ENCODE measurements at places on chromosomes 11 and 22.

GRCh38 chr22:24430431-24431308 is 3.3 kb downstream of the ADORA2A start:
- DNase-seq = no peak

DNA sequence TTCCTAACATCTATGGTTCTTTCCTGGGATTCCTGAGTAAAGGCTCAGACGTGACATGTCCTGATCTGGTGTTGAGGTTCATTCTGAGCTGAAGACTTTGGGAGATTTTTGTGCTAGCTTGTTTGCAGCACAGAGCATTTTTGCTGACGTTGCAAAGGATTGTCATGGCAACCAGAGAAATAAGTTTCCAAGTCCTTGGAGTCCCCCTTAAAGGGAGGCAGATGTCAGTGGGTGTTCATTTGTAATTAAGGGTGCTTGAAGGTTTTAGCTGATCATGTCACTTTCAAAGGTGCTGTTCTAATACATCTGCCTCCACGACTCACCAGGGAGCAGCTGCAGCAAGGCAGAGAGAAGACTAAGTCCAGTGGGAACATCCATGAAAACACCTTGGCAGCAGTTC is 5.4 kb upstream of the SYN3 start:
- no peak for DNase-seq

DNA sequence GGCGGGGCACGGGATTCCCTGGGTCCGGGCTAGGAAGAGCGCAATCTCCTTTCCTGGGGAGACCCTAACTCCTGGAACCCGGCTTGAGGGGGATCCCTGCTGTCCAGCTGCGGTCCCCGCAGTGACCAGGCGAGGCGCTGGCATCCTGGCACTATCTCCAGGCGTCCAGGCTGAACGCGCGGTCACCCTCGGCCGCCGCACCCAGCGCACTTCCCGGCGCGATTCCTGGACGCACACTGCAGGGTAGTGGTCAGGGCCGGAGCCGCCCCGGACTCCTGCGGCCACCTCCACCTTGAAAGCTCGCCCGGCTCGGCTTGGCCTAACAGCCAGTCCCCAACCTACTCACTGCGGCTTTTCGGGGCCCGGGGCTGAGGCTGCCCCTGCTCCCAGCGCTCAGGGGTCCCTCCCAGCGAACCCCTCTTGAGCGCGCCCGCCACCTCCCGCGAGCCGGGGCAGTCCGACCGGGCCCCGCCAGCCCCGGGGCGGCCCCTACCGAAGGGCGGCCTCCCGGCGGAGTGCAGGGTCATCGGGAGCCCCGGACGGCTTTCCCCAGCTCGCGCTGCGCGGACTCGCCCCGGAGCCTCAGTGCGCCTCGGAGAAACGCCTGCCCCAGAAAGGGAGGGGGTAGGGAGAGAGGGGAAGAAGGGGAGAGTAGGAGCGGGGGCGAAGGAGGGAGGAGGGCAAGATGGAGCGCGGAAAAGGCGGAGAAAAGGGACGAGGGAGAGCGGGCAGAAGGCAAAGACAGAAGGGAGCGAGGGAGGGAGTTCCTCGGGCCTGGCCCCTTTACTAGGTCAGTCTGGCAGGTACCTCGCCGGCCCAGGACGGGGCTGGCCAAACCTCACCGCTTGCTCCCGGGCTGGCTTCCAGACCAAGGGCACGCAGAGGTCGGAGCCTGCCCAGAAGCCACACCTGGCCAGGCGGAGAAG is 1.0 kb downstream of the POU2AF3 start:
- DNase-seq = no peak

DNA sequence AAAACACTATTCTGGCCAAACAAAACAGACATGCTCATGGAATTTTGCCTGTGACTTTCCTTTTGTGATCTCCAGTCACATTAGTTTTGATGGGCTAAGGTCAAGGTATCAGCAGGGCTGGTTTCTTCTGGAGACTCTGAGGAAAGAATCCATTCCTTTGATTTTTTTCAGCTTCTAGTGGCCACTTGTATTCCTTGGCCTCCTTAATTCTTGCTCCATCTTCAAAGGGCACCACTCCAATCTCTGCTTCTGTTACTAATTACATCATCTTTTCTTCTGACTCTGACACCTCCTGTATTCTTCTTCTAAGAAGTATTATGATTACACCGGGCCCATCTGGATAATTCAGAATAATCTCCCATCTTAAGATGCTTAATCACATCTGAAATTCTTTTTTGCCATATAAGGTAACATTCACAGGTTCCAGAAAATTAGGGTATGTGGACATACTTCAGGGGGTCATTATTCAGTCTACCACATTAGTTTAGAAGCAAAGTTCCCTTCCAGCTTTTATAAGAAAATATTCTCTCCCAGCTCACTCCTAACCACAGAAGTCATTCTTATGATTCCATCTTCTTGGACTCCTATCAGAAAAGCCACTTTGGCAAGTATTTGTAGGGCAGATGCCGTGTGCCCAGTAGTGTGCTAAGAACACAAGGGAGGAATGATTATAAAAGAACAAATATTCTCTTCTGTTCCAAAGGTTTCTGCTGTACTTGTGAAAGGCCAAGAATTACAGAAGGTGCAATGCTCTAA is 56.4 kb upstream of the FSHB start:
- DNase-seq = no peak

DNA sequence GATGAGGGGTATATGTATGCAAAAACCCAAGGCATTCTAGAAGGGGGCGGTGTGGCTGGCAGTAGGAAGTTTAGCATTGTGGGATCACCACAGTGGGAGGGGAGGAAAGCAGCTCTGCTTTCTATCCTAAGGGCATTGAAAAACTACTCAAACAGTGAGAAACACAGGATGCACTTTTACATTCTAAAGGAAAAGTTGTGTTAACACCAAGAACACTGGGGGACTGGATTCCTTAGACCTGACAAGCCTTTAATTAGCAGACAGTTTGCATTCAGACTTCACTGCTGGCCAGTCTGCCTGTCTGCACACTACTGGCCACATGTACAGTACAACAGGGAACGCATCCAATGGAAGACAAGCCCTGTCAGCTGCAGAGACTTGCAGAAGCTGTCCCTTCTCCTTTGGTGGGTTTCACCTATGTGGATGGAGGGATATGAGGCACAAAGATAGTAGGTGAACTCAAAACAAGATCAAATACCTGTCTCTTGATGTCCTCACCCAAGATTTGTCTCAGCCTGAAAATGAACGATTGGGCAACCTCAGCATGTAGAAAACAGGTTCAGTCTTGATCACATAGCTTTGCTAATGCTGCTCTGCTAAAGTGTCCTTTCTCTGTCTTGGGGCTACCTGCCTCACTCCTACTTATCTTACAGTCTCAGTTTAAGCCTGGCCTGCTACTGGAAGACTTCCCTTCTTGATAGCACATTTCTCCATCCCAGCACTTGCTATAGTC is 64.8 kb downstream of the TENM4 start:
- no peak for DNase-seq

DNA sequence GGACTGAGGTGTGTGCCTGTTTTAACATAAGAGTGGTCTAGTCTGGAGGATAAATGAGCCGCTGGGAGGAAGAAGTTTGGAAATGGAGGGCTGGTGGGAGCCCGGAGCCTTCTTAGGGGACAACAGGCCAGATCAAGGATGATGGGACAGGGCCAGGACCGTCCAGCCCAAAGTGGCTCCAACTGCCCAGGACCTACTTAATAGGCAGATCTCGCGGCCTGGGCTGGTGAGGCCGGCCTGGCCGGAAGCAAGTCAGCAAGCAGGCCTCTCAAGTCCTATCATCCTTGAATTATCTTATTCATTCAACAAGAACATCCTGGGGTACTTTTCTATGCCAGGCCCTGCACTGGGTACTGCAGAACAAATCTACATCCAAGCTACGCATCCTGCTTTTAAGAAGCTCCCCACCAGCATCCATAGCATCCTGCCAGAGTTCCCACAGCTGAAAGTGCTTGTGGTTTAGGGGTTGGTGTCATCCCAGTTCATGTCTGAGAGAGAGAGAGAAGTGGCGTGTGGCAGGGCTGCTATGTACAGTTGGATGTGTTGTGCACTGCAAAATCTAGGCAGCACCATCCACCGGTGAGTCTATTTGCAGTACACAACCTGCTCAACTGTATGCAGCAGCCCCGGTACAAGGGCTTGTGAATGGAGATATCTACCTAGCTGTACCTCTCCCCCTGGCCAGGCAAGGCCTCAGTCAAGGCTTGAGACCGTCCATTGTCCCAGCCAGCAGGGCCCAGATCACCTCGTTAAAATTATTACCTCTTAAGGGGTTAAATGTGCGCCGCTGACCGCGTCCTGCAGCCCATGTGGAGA is 82.1 kb downstream of the FBLN1 start:
- no peak for DNase-seq

DNA sequence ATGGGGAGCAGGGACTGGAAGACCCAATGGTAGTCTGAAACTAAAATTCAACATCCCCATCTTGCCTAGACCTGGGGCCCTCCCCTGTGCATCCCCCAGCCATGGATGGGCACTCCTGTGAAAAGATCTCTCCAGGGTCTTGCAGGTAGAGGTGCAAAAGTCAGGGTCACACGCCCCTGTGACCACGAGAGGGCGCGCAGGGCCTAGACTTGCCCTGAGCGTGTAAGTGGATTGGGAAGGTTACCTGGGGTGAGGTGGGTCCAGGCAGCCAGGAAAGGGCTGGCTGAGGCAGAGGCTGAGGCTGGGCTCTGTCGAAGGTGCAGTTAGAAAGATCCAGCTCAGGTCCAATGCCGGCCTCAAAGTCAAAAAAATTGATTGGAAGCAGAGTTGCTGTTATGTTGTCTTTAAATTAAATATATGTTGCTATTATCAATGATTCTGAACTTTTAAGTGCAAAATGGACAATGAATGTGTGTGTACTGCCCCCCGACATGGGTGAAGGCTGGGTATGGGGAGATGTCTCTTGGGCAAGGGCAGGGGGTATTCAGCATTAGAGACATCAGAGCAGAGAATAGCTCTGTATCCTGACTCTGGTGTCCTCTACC is 4.8 kb upstream of the POU2F3 start:
- DNase-seq = no peak
